Activated CD8-positive, alpha-beta memory T cell treated with anti-CD3 and anti-CD28 coated beads for 48 hours (primary cell): ENCODE measurements at places on chromosomes 7 and 10.

- DNase-seq = no peak
Measured at GRCh38 chr7:55272328-55272727, 92.8 kb upstream of the LANCL2 start.

DNA sequence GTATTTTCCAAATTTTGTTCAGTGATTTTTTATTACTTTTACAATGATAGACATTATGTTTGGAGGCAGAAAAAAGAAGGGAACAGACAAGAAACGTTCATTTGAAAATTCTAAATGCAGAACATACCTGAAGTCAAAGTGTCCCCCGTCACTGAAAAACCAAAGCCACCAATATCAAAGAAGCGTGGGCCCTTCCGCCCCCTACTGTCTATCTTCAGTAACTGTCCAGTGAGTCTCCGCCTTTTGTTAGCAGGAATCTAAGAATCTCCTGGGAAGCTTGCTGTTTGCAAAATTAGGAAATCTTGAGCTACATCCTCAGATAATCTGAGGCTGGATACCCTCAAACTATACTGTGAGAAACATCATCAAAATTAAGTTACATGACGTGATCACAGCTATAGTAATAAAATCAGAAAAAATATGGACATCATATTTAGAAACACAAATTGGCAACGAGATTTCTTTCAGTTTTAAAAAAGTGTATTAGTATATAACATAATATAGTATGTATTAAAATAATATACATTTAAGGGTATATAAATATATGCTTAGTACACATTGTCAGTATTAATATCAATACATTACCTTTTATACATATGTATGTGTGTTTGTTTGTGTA is 169.3 kb upstream of the AKR1E2 start:
- no peak for DNase-seq

GRCh38 chr10:61001731-61002122 is 57.7 kb upstream of the RHOBTB1 start:
- DNase-seq = no peak

- DNase-seq = no peak
Measured at GRCh38 chr10:11183015-11183414, 165.3 kb downstream of the CELF2 start.

DNA sequence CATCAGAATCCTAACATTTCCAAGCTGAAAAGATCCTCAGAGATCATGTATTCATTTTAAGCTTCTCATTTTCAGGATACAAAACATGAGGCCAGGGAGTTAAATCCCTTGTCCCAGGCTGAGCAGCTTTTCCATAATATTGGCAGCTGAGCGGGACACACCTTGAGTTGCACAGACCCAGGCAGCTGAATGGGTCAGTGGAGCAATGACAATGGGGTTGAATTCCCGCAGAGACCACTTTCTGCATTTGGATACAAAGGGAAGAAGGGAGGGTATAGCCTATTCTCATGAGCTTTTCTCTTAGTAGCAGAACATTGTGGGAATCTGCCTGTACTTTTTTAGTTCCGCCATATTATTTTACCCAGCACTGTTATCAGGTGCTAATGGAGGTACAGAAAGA is 49.5 kb downstream of the PRR15 start:
- no peak for DNase-seq

DNA sequence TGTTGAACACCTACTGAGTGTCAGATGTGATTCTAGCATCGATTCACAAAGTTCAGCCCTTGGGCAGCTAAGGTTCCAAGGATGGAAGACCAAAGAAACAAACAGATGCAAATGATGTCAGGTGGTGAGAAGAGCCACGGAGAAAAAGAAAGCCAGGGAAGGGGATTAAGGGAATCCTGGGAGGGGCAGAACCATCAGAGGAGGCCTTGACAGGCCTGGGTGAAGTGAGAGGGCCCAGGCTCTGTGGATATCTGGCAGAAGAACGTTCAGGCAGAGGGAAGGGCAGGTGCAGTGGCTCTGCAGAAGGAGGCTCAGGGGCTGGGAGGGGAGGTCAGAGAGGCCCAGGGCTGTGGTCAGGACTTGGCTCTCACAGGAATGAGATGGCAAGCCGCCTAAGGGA is 90.4 kb downstream of the C10orf105 start:
- DNase-seq = no peak

- DNase-seq = no peak
Measured at GRCh38 chr10:128498378-128498730, 372.1 kb upstream of the MKI67 start.

- DNase-seq = no peak
Measured at GRCh38 chr10:123200531-123200930, 46.3 kb downstream of the BUB3 start.

GRCh38 chr10:15427843-15428414 is 56.8 kb upstream of the FAM171A1 start:
- DNase-seq = no peak

DNA sequence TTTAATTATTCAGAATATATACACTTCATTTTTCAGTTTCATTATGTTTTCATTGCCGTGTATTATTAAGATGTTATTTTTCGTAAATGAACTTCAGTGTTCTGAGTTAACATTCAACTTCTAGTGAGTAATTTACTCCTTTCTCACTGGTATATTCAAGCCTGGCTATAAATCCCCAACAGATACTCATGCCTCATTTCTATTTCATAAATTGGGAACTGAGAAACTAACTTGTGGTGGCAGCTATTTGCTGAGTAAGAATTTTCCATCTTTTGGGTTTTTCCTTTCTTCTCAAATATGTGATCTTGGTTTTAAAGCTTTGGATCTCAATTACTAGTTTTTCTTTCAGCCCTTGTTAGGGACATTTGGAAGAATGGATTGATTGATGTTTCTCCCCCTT is 281.1 kb downstream of the CDK14 start:
- DNase-seq = no peak

DNA sequence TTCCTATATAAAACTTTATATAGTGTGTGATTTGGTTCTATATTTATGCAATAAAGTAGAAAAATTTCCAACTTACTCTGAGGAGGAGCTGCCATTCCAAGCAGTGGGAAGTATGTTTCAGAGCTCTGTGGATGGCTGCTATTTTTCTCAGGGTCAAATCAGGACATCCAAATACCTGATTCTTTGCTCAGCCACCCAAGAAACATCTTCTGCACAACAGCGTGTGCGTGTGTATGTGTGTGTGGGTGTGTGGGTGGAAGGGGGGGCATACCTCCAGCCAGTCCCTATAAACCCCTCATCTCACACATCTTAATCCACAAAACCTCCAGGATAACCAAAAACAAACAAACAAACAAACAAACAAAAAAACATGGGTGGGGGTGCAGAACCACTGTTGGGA is 66.3 kb upstream of the EMX2 start:
- no peak for DNase-seq

GRCh38 chr10:77680811-77681210 is 43.2 kb upstream of the KCNMA1 start:
- DNase-seq = no peak

- no peak for DNase-seq
Measured at GRCh38 chr7:100118388-100119071, 628 bp downstream of the TAF6 start.

GRCh38 chr7:91424371-91424770 is 160.1 kb downstream of the FZD1 start:
- DNase-seq = no peak

DNA sequence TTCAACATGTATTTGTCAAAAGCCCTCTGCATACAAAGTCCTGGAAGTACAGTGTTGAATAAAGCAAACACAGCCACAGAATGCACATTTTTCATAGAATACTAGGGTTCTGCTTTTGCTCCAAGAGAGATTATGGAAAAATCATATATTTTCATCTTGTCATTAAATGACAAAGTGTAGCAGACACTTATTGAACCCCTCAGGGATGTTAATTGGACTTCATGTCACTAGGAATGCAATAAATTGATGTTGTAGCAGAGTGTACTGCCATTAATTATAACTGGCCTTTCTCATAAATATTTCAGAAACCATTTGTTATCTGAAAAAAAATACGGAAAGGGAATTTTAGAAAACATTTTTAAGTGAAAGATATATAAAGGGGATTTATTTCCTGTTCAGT is 64.5 kb upstream of the TAC1 start:
- no peak for DNase-seq

- no peak for DNase-seq
Measured at GRCh38 chr10:70502406-70502805, 23.8 kb downstream of the PALD1 start.

DNA sequence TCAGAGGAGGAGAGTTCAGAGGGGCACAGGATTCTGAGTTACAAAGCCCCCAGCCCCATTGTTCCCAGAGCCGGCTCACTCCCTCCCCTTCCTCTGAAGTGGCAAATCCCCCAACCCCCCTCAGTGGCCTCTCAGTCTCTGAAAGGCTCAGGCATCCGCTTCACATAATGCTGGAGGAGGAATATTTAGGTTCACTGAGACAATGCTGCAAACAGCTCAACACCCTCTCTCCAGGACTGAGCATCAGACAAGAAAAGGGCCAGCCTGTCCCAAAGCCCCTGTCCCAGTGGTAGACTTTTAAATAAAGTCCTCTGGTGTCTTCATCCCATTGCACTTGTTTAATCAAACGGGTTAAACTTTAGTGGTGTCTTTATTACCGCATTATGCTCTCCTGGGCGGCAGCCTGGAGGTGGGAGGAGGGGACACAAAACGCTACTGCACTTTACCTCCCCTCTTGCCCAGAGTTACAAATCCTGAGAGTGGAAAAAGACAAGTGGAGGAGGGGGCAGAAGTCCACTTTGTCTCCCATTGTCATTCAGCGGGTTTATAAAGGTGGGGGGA is 257.9 kb downstream of the FGFR2 start:
- DNase-seq = no peak

- DNase-seq = no peak
Measured at GRCh38 chr10:113999531-113999930, 44.1 kb upstream of the ADRB1 start.

DNA sequence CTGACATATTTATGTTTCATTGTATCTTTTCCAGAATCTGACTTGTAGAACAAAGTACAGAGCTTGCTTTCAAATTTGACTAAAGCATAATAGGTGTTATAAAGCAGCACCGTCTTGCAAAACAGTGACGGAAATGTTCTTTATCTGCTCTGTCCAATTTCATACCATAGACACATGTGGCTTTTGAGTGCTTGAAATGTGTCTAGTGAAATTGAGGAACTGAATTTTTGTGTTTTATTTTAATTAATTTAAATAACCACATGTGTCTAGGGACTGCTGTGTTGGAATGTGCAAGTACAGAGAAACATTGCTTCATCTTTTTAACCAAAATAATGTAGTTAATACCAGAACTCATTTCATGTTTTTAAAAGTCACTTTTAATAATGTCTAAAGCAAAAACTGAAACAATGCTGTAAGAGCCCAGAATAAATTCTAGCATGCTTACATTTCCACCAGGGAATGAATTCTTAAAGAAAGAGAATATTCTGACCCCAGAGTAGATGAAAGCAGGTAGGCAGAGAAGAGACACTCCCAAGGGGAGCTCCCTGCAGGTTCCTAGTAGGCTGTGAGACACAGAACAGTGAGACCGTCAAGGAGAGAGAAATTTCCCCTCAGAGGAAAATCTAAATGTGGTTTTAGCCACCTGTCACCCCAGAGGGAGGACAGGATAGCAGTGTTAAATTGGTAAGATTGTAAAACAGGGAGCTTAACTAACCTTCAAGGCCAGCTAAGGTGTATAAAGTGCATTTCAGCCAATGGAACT is 175.3 kb upstream of the KMT2E start:
- no peak for DNase-seq

DNA sequence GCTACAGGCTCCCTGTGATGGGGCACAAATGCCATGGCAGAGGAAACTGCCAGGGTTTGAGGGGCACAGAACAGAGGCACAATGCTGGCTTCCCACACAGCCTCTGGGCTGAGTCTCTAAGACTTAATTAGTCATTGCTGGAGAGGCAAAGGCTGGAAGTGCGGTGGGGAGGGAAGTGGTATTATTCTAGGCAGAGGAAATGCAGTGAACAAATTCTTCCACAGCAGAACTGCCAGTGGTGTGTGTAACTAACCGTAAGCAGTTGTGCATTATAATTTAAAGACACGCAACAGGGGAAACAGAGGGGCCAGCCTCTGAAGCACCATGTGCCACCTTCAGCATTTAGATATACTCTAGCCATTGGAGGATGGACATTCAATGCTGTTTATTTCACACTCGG is 12.8 kb downstream of the ICA1 start:
- no peak for DNase-seq

DNA sequence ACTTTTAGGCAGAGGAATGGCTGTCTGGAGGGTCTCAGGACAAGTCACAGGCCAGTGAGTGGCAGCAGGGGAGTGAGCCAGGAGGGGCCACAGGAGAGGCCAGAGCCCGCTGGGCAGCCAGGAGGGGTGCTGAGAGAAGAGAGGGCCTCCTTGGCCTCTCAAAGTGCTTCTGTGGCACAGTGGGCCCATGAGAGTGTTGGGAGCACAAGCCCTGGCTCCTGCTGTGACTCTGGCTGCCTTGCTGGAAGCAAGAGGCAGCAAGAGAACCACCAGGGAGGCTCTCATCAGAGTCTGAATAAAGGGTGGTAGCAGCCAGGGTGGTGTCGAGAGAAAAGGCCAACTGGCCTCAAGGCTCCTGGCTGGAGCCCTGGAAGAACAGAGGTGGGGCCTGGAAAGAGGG is 91.1 kb downstream of the VOPP1 start:
- DNase-seq = no peak

GRCh38 chr10:34596351-34596750 is 218.7 kb downstream of the PARD3 start:
- DNase-seq = no peak

DNA sequence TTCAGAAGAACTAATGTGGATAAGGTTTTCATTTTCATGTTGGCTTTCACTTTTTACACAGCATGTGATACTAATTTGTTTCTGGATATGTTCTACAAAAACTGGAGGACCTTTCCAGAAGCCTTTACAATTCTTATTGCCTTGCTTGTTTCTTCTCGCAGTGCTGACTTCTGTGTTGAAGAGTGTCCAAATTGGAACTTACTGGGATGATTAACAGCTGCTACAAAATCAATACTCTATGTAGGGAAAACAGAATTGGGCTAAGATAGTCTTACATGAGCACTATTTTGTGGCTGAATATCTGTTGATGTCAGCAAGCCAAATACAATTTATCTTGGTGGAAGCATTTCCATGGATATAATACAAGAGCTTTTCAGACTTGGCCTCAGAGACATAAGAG is 351.2 kb downstream of the DGKB start:
- no peak for DNase-seq

DNA sequence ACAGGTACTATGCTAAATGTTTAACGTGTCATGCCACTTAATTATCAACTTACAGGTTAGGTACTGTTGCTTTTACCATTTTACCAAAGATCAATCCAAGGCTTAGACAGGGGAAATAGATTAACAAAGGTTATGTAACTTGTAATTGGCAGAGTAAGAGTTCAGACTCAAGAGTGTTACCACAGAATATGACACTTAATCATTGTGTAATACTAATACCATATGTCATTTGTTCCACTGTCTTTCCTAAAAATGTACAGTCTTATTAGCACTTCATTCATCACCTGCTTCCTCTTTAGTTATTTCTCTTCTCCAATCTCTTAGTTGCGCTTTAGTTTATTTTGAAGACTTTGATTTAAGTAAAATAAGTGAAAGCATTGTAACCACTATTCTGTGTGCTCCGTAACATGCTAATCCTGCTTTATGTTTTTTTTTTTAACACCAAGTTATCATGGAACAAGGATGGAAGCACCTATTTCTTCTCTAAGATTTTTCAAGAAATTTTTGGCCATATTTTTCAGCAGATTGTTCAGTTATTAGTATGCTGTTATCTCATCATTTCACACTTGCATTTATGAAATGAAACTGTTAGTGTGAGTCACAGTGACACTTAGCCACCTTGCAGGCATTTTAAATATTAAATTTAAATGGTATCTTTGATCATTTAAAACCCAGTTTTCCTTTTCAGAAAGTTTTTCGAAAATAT is 197.3 kb downstream of the PHF14 start:
- DNase-seq = no peak
